D341Med (cell line): ENCODE measurements at places on chromosomes 3 and 15.

DNA sequence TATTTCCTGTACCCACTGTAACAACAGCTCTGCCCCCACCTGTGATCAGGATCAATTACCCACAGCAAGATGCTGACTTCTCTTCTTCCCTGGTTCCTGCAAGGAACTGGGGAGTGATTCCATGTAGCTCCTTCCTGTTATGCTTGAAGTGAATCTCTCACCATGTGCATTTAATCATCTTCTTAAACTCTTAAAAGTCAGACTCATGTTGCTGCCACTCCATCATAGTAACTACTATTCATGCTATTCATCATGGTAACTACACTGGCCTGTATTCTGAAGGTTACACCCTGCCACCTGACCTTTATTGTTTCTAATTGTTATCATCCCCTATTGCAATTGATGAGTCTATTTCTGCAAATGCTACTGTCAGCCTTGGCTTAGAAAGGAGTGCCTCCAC, 89.5 kb downstream of the SUCNR1 start:
- no peak for DNase-seq

DNA sequence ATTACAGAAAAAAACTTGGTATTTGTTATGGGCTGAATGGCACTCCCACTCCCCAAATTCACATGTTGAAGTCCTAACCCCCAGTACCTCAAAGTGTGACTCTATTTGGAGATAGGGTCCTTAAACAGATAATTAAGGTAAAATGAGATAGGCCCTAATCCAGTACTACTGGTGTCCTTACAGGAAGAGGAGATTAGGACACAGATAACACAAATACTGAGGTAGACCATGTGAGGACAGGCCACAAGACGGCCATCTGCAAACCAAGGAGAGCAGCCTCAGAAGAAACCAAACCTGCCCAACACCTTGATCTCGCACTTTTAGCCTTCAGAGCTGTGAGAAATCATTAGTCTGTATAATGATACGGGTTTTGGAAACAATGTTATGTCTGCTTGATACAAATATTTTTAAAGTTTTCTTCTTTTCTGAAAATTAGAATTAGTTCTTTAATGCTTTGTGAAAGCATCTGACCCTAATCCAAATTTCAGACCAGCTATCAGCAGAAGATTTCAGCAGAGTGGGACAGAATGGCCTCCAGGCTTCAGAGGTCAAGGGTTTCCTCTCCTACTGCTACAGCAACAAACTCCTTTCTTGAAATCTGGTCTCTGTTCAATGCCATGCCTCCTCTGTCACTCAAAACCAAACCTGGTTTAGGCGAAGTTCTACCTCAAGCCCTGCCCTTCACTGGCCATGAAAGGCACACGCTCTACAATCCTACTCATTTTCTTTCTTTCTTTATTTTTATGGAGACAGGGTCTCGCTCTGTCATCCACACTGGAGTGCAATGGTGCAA, 22.0 kb upstream of the HDC start:
- no peak for DNase-seq

- no peak for DNase-seq
Measured at GRCh38 chr3:143472731-143473523, 353.4 kb downstream of the CHST2 start.

- no peak for DNase-seq
Measured at GRCh38 chr3:30518181-30518864, 88.1 kb upstream of the TGFBR2 start.

- DNase-seq = no peak
Measured at GRCh38 chr3:129016720-129017483, 15.8 kb downstream of the EFCC1 start.

- DNase-seq = no peak
Measured at GRCh38 chr15:31799715-31800321, 230.5 kb upstream of the CHRNA7 start.

GRCh38 chr15:83698294-83698693, 44.4 kb downstream of the ADAMTSL3 start:
- no peak for DNase-seq

DNA sequence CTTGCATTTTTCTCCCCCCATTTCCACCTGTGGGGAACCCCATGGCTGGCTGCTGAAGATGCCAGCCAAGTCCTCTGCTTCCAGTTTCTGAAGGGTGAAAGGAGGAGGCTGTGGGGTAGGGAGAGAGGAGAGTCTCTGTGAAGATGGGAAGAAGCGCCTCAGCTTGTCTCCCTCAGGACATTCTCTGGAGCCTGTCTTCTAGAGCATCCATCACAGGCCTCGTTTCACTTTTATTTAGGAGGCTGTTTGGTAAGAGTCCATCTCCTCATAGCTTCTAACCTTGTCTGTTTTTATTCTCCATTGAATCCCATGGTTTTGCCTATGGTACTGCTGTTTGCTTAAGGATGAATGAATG, 8.8 kb upstream of the LCTL start:
- no peak for DNase-seq

DNA sequence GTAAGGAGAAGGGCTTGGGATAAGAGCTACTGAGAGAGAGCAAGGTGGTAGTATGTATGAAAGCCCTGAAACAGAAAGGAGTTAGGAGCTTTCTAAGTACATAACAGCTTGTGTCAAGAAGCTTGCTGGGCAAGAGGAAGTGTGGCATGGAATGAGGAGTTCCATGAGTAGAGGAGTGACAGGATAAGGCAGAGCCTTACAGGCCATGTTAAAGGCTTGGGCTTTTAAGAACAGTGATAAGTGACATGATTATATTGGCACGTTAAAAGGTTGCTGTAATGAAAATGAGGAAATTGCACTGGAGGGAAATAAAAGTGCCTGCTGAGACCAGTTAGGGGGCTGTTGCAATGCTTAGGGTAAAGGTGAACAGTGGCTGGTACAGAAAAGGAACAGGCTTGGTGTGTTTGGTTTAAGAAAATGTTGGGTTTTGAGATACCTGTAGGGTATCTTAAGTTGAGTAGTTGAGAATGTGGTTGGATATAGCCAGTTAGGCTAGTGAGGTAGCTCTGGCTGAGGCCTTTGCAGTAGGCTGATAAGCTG, 49.0 kb downstream of the MEF2A start:
- no peak for DNase-seq

DNA sequence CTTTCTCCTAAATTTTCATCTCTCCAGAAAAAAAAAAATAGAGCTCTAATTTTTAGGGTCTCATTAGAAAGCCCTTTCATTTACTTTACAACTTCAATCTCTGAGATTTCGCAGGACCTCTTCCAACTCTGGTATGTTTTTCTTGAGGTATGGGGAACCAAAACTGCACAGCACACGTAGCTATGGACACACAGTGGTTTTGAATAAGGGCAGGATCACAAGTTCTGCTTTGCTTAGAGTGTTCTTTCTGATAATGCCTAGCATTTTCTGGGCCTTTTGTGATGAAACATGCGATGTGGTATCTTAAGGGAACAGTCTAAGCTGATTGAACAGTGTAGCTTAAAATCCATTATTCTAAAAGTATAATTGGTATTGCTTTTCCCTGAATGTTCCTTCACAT, 25.3 kb downstream of the ZNF592 start:
- DNase-seq = no peak

GRCh38 chr3:101803173-101803782, 24.3 kb downstream of the NXPE3 start:
- peak; percentile 58 for DNase-seq

- DNase-seq = peak; percentile 45
Measured at GRCh38 chr15:63402498-63403253, 21.0 kb upstream of the CA12 start.

- no peak for DNase-seq
Measured at GRCh38 chr3:179961071-179961702, 75.5 kb downstream of the PEX5L start.

- peak; percentile 47 for DNase-seq
Measured at GRCh38 chr15:56817321-56818080, 84.2 kb upstream of the ZNF280D start.

DNA sequence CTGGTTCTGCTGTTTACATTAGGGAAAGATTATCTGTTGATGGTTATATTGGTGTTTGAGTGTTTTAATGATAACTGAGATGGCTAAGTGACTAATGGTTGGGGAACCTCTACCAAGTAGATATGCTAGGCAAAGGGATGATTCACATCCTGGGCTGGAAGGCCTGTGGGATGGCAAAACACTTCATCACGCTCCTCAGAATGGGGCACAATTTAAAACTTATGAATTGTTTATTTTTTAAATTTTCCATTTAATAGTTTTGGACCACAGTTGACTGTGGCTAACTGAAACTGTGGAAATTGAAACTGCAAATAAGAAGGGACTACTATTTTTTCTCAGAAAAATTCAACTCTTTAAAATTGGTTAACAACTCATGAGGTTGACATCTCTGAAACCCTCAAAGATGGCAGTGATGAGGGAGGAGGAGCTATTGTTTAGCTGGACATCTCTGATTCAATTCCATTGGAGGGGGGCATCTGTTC, 100.5 kb upstream of the ZBED2 start:
- no peak for DNase-seq

- DNase-seq = no peak
Measured at GRCh38 chr15:100715571-100716455, 113.4 kb downstream of the ASB7 start.

DNA sequence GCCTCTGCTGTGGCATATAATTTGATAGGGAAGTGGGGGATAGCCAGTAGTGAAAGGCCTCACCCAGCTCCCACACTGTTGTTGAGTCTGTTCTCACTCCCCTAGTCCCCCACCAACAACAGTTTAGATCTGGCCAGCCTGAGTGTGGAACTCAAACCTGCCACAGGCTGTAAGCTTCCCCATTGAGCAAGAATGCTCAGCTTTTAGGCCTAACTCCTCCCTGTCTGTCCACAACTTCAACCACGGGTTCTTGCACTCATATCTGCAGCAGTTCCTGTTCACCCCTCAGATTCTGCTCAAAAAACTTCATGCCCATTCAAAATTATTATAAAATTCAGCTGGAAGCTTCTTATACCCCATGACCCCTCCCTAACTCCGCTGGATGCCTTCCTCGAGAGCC, 975.1 kb downstream of the NSUN3 start:
- no peak for DNase-seq

- no peak for DNase-seq
Measured at GRCh38 chr3:88167704-88168103, 17.9 kb downstream of the C3orf38 start.

GRCh38 chr3:120928991-120929390, 21.0 kb downstream of the STXBP5L start:
- no peak for DNase-seq

GRCh38 chr15:73950831-73951561, 24.7 kb downstream of the LOXL1 start:
- DNase-seq = peak; percentile 97

GRCh38 chr3:43090238-43090637, 15.6 kb downstream of the POMGNT2 start:
- DNase-seq = no peak

GRCh38 chr15:98724048-98724447, 75.7 kb downstream of the IGF1R start:
- DNase-seq = no peak

DNA sequence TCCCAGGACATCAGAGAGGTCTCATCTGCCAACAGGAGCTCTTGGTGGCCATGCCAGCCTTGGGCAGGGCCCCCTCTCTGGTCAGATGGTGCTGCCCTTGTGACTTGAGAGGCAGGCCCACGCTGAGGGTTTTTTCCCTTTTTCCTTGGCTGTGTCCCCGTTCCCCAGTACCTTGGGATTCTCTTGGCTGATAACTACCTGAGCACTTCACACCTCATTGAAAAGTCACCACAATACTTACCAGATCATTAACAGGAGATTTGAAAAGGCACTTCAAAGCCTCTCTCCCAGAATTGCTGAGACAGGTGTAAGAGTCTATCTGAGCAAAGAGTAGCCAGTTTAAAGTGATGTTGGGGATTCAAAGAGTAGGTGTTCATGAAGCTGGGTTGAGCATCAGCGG, 15.1 kb upstream of the TMEM158 start:
- DNase-seq = no peak

DNA sequence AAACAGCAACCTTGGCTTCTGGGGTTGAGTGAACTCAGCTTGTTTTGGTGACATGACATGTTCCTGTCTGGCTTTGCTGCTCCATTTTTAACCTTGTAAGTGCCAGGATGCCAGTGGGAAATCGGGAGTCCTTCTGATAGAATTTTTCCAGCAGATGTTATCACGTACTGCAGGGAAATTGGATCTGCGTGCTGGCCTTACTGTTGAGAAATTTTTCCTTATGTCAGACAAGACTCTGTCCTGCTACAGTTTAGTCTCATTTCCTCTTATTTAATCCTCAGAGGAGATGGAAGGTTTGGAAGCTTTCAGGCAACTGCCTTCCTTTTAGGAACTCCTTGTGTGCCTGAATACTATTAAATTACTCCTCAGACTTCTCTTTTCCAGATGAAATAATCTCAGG, 80.6 kb downstream of the PGPEP1L start:
- no peak for DNase-seq

- peak; percentile 71 for DNase-seq
Measured at GRCh38 chr15:98658831-98659699, 10.7 kb downstream of the IGF1R start.

- no peak for DNase-seq
Measured at GRCh38 chr3:14587740-14588360, 47.7 kb upstream of the GRIP2 start.

GRCh38 chr15:25544076-25544475, 105.3 kb upstream of the UBE3A start:
- DNase-seq = no peak

- no peak for DNase-seq
Measured at GRCh38 chr3:7264196-7264526, 403.2 kb downstream of the GRM7 start.

DNA sequence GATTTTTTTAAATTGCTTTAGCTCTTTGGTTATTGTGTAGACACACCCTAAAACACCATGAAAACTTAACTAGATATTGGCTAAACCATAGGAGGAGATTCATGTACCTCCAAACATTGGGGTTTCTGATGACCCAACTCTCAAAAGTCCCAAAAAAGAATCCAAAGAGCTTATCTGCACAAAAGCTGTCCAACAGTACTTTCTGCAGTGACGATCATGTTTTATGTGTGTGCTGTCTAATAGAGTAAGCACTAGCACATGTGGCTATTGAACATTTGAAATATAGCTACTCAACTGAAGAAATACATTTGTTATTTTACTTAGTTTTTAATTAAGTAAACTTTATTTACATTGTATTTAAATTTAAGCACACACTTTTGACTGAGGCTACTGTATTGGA, 818.2 kb upstream of the LMCD1 start:
- DNase-seq = no peak

GRCh38 chr15:40163657-40164416, 3.0 kb downstream of the BUB1B start:
- no peak for DNase-seq

- DNase-seq = no peak
Measured at GRCh38 chr15:67504056-67504455, 16.9 kb upstream of the C15orf61 start.

GRCh38 chr15:89566181-89566580, 9.1 kb upstream of the TICRR start:
- no peak for DNase-seq

DNA sequence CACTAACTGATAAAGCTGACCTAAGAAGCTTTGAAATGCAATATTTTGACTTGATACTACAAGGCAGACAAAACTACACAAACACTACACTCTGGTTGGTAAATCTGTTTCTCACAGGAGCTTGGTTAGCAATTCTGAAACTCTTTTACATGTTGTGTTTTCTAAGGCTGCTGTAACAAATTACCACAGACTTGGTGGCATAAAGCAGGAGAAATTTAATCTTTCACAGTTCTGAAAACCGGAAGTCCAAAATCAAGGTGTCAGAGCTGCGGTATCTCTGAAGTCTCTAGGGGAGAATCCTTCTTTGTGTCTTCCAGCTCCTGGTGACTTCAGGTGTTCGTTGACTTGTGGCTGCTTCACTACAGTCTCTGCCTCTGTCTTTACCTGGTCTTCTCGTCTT, 12.9 kb upstream of the PFN2 start:
- no peak for DNase-seq
